Endothelial cell (in vitro differentiated cells): ENCODE measurements at places on chromosomes 3 and 15.

DNA sequence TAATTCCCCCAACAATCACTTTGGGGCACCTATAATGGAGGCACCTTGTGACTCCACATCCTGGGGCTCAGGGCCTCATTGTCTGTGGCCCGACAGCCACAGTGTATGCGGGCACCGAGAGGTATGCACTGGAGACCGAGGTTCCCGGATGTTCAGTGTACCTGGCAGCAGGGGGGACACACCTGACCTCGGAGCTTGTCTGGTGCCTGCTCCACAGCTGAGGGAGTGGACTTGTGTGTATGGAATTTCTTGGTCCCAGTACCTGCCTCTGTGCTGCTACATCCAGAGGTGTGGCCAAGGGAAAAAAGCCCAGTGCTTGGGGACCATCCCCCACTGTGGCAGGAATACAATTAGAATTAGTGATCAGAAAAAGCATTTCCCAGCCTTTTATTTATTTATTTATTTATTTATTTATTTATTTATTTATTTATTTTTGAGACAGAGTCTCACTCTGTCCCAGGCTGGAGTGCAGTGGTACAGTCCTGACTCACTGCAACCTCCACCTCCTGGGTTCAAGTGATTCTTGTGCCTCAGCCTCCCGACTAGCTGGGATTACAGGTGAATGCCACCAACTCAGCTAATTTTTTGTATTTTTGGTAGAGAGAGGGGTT lies 8.8 kb upstream of the AEN start:
- no peak for DNase-seq

DNA sequence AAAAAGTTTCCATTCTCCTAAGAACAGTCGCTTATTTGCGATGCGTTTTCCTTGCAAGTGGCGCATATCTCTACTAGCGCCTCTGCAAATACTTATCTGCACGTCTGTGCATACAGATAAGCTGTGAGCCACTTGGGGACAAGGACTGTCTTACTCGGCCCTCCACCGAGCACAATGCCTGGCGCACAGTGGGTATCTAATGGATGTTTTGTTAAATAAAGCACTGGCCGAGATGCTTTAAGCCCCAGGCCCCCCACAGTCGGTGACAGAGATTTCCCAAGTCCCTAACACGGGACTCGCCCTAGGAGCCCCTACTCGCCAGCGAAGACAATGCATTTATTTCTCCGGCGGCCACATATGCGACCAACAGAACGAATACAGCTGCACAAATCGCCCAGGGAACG lies 503 bp downstream of the HLTF start:
- DNase-seq, result peak; percentile 19

DNA sequence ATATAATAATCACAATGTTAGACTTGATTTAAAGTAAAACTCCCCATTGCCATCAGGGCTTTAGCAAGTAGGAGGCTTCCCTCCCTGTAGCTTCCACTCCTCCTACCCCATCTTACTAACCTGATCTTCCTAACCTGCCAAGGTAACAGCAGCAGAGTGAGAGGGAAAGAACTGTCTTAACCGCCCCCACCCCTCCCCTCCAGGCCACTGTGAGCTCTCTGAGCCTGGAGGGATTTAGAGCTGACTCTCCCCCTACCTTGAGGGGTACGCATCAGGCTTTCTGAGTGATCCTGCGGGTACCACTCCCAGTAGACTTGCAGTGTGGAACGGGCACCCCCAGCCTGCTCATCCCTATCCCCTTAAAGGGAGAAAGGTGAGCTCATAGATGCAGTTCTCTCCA lies 11.4 kb upstream of the PRSS50 start:
- DNase-seq, result no peak

DNA sequence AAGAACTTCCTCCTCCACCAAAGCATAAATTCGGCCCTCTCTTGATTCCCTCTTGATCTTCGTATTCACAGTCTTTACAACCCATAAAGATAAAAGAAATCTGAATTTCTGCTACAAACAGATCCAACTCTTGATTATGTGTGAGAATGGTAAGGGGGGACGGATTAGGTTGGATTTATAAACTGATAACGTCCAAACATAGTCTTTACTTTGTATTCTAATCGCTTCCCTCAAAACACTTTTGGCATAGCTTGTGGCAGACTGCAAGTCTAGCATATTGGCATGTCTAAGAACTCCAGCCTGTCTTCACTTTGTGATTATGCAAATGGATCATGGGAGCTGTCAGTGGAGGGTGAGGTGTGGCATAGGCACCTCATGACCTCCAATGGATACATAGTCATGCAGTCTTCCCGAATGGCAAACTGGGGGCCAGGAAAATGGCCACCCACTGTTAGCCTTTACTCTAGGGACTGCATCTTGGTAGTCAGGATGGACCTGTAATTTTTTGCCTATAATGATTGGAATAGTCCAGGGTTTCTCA lies 24.3 kb upstream of the GPR171 start:
- no peak for DNase-seq

GRCh38 chr3:66297260-66297873 lies 76.6 kb downstream of the SLC25A26 start:
- no peak for DNase-seq

GRCh38 chr3:23758253-23758838 lies 47.4 kb upstream of the UBE2E1 start:
- DNase-seq, result no peak
